Posterior cingulate gyrus (tissue), 11 donors: ENCODE measurements at places on chromosomes 12 and 14.

- DNase-seq, result no peak
Observed at GRCh38 chr12:101927999-101928398, 50.6 kb downstream of the DRAM1 start.

- no peak for DNase-seq
Observed at GRCh38 chr14:45112896-45113781, 21.1 kb downstream of the FKBP3 start.

- peak; percentile 85 for DNase-seq
Observed at GRCh38 chr12:116697305-116697704, 40.6 kb downstream of the SPRING1 start.

- DNase-seq, result no peak
Observed at GRCh38 chr12:132579744-132580143, 30.6 kb downstream of the LRCOL1 start.

- no peak for DNase-seq
Observed at GRCh38 chr12:11962860-11963259, 107.9 kb upstream of the BCL2L14 start.

DNA sequence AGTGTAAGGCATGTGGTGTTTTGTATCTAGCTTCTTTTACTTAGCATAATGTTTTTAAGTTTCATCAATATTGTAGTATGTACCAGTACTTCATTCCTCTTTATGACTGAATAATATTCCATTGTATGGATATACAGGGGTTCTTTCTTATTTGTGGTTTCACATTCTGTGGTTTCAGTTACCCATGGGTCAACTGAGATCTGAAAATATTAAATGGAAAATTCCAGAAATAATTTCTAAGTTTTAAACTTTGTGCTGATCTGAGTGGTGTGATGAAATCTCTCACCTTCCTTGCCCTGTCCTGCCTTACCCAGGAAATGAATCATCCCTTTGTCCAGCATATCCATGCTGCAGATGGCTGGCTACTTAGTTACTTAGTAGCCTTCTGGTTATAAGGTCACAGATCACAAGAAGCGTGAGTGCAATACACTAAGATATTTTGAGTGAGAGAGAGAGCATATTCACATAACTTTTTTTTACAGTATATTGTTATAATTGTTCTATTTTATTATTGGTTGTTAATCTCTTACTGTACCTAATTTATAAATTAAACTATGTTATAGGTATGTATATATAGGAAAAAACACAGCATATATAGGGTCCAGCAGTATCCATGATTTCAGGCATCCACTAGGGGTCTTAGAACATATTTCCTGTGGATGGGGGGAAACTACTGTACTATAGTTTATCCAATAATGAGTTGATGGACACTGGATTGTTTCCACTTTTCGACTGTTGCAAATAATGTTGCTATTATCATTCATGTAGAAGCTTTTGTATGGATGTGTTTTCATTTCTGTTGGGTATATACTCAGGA, 59.6 kb upstream of the LRTM2 start:
- DNase-seq, result no peak
